Cortex of kidney (tissue), 1 donor: ENCODE measurements at places on chromosomes 1 and 21.

- no peak for DNase-seq
Measured at GRCh38 chr1:10546896-10547295, 72.1 kb downstream of the PEX14 start.

DNA sequence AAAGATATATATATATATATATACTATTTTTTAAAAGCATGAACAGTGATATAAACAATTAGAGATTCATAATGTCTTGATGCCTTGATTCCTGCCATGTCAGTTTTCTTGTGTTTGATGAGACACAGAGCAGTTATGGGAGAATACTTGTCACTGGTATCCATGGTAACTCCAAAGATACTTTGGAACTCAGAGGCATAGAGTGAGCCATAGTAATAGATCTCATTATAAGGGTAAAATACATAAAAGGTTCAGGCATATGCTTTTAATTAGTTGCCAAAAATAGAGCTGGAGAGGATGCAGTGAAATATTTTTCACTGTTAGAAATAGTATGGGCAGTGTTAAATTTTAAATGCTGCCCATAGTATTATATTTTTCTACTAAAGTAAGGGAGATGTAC is 134.1 kb downstream of the SYT14 start:
- DNase-seq: no peak

- DNase-seq: no peak
Measured at GRCh38 chr1:68121536-68121935, 71.1 kb upstream of the DIRAS3 start.

DNA sequence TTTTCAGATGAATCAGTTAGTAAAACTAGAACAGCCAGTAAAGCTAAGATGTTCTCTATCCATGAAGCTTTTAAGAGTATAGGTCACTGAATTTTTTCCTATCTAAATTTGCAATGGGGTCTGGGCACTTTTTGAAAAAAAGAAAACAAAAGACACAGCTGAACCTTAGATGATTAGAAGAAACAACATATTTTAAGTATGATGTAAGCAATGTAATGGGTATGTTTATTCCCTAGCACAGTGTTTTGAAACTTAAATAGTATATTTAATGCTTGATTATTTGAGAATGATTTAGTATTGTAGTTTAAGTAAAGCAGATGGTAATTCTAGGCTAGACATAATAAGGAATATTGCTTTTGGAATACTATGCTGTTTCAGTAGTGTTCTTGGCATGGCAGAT is 36.2 kb downstream of the KCTD3 start:
- DNase-seq: no peak

DNA sequence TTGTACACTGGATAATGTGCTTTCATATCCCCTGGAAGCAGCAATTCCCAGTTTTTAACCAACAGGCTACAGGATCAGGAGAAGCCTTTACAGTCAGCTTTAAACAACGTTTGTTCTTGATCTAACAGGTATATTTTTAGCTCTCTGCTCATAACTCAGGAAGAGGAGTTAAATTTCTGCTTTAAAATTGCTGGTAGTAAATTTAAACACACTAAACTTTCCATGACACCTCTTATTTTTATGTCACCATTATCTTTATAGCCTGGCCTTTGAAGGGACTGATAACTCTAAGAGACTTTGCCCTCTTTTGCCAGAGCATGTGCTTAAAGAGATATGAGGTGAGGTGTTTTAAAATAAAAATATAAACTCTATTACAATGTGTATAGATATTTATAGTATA is 119.6 kb upstream of the BRINP3 start:
- DNase-seq: no peak

GRCh38 chr1:209143916-209144315 is 439.6 kb upstream of the CAMK1G start:
- no peak for DNase-seq

DNA sequence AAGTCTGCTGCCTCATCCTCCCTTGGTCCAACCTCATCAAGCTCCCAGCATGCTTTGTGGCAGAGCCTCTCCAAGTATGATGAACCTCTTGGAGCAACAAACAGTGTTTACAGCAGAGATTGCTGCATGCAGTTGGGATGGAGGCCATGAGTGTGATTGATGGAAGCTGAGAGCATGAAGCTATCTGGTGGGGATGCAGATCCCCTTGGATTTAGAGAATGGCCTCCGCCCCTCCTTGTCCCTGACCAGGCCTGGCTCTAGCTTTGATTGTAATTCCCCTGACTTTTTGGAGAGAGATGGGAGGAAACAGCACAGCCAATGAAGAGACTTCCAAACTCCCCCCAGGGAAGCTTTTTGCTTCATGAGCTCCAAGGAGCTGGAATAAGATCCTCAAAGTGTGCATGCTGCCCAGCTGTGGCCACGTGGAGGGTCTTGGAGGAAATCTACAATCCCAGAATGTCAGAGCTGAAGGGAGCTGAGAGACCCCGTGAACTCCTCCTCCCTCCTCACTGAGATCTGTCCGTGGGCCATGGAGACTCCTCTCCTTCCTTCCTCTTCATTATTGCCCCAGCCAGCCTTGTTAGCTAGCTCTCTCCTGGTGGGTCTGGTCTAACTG is 165.3 kb upstream of the USP24 start:
- DNase-seq: no peak

DNA sequence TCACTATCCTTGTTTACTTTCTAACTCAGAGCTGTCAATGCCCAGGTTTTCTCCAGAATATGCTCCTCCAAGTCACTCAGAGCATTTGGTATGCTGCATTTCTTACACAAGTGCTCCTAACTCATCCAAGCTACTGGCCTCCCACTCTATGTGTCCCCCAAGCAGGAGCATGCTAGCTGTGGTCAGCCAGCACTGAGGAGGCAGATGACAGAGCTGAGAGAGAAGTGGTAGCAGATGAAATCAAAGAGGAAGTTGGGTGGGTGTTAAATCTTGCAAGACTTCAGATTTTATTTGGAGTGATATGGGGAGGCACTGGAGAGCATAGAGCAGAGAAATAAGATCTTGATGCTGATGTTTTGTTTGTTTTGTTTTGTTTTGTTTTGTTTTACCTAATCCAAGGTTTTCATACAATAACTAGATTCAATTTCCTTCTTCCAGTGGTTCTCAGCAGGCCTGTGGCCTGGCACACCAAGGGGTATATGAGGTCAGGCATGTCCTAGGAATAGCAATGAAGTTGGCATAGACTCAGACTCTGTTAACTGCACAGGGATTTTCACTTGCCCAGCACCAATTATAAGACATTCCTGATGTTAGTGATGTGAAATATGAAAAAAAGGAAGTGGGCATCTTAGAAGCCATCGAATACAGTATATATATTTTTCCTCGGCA is 3.1 kb upstream of the PGBD5 start:
- DNase-seq: no peak

GRCh38 chr1:206083750-206084149 is 30.8 kb downstream of the RHEX start:
- DNase-seq: no peak

DNA sequence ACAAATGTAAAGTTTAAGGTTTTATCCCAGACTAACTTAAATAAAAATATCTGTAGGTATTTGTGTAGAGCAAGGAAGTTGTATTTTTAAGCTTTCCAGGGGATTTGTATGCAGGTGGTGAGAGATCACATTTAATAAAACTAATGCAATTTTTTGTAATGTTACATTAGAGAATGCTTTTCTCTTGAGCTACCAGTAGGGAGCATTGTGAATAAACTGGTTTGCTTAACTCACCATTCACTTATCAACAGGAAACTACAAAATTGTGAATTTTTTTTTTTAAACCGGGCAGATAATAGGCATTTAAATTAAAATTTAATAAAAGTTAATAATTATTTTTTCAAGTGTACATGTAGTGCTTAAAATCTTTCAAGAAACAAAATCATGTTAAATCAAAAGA is 78.6 kb downstream of the IVNS1ABP start:
- DNase-seq: no peak

DNA sequence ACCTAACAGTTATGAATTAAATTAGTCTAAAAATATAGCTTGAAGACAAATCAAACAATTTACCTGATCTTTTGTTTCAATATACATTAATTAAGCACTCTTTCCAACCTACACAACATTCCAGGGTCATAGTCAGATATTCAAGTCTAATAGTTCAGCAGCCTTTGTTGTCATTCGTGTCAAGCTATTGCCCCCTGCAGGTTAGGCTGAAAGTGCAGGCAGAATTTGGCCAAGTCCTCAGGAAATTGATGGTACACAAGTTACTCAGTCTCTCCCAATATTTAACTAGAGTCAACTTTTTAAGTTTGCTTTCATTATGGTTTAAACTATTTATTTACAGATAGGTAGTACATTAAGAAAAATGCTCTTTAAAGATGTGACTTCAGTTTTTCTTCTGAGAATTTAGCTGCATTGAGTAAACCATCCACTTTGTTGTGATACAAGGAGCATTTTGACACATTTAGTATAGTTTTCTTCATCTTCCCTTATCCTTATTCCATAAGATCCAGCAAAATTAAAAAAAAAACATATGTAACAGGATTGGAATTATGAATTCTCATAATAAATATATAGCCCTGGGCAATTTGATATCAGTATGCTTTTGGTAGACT is 130.3 kb upstream of the DPYD start:
- DNase-seq: no peak

GRCh38 chr21:21673959-21674358 is 675.8 kb downstream of the NCAM2 start:
- no peak for DNase-seq

DNA sequence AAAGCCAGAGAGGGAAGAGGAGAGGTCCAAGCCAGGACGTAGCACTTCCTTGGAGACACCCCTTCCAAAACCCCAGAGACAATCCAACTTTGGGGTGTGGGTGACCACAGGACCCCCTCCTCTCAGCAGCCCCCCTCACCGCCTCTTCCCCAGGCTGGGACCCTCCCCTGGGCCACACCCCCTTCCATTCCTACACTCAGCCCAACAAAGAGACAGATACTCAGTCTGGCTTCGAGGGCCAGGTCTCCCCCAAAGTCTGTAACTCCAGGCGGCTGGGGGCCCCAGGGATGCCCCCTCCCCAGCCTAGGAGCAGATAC is 1.4 kb downstream of the MEX3A start:
- DNase-seq: no peak

GRCh38 chr1:196464480-196464941 is 143.7 kb downstream of the KCNT2 start:
- no peak for DNase-seq

DNA sequence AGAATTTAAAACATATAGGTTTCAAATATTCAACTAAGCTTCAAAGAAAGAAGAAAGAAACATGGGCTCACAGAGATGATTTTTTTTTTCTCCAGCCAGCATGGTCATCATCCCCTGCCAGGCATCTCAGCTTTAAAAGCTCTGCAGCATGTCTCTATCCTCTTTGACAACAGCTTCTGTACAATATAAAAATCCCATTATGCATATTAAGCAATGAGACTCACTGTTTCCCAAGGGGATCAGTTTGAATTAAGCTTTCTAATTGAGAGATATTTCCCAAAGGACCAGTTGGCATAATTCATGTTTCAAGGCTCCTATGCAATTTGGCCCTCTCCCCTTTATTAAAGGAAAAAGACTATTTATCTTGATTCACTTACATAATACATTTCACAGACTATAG is 220.3 kb downstream of the GRIK1 start:
- DNase-seq: no peak

- DNase-seq: no peak
Measured at GRCh38 chr1:235058695-235059094, 69.9 kb downstream of the TOMM20 start.

DNA sequence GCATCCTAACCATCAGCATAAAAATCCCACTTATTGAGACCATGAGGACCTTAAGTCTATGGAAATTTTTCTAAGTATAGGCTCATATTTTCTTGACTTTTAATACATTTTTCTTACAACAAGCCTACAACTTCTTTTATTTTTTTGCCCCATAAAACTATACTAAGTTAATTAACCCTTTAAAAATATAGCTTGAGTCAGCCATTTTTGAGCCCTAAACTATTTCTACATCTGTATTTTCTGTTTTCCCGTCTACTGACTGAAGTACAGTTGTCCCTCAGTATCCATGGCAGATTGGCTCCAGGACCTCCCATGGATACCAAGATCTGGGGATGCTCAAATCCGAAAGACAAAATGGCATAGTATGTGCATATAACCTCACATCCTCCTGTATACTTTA is 55.0 kb downstream of the CHD1L start:
- no peak for DNase-seq

GRCh38 chr1:201889090-201889968 is 631 bp downstream of the SHISA4 start:
- no peak for DNase-seq

DNA sequence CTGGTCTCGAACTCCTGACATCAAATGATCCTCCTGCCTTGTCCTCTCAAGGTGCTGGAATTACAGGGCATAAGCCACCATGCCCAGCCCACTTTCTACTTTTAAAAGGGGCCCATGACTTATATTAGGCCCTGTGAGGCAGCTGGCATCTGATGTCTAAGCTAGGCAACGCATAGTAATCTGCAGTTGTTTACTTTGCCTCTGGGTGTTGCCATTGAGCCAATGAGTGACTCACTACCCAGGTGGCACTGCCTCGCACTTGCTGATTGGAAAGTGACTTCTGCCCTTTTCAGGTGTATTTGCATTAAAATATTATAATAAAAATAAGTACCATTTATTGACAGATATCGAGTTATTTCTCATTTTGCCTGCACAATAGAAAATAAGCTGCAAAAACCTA is 84.9 kb downstream of the KIF14 start:
- no peak for DNase-seq

GRCh38 chr1:174788981-174789380 is 210.8 kb upstream of the CACYBP start:
- no peak for DNase-seq

DNA sequence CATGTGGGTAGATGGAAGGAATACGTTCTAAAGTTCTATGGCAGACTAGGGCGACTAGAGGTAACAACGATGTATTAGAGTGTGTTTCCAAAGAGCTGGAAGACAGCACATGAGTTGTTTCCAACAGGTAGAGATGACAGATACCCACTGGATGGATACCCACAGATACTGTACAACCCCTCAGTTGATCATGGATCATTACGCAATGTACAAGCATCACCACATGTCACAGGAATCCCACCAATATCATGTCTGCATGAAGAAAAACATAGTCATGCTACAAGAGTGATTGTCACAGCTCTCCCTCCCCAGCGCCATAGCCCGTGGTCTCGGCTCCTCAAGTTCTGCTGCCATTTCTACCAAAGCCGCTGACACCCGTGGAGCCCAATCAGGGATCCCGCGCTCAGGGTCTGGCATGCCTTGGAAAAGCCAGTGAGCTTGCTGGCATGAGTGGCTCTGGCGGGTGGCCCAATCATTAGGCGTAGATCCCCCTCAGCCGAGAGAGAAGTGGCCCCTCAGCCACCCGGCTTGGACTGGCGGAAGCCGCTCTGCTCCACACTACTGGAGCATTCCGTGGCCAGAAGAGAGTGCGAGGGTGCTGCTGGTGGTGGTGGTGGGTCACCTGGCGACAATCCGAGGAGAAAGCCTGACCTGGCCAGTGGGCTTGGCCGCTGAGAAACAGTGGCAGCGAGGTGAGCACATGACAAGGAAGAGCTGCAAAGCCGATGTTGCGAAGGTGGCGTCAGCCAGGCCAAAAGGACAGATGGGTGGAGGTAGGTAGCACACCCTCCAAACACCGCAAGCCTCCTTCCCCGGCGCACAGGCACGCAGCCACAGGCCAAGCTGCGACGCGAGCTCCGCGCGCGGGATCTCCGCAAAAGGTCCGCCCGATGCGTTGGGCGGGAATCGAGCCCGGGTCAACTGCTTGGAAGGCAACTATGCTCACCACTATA is 65.7 kb upstream of the FCGR2A start:
- DNase-seq: no peak

- DNase-seq: no peak
Measured at GRCh38 chr1:168734946-168735345, 5.9 kb upstream of the DPT start.

- DNase-seq: no peak
Measured at GRCh38 chr1:161080441-161081405, 8.6 kb downstream of the NECTIN4 start.

GRCh38 chr1:25725482-25725881 is 74.5 kb upstream of the SELENON start:
- no peak for DNase-seq
